Activated CD8-positive, alpha-beta memory T cell treated with anti-CD3 and anti-CD28 coated beads for 36 hours (primary cell): ENCODE measurements at places on chromosomes 4 and X. TPM values are rescaled to one million over a fixed set of nuclear protein-coding genes. Genes with fewer than 3 reads are reported as not detected.

Gene REPS2
- not detected for total RNA-seq

Gene NAT8L
- total RNA-seq, result 0.59 TPM

Gene MAGEB17
- total RNA-seq, result not detected

Gene TMSB15C
- total RNA-seq, result 3.2 TPM

Gene ZFYVE28
- total RNA-seq, result 10.3 TPM

Gene CYSLTR1
- total RNA-seq, result 0.23 TPM

Gene RPL36A
- 326 TPM for total RNA-seq

Gene HERC5
- total RNA-seq, result 5.9 TPM

Gene NEUROG2
- total RNA-seq, result not detected

Gene GPRASP3
- 2.4 TPM for total RNA-seq

Gene TLR6
- total RNA-seq, result 0.84 TPM

Gene MAGEA2
- total RNA-seq, result not detected

Gene GALNTL6
- not detected for total RNA-seq

Gene ETDA
- total RNA-seq, result not detected

Gene EFHC2
- total RNA-seq, result 0.06 TPM

Gene CT83
- not detected for total RNA-seq

Gene ADD1
- total RNA-seq, result 151 TPM

Gene DSPP
- not detected for total RNA-seq

Gene SH3D19
- total RNA-seq, result not detected

Gene SGMS2
- total RNA-seq, result 0.46 TPM

Gene C4orf51
- total RNA-seq, result not detected
